ENCODE measurements at places on chromosomes 12 and 14. TPM values are rescaled to one million over a fixed set of nuclear protein-coding genes. Genes with fewer than 3 reads are reported as not detected.

DNA sequence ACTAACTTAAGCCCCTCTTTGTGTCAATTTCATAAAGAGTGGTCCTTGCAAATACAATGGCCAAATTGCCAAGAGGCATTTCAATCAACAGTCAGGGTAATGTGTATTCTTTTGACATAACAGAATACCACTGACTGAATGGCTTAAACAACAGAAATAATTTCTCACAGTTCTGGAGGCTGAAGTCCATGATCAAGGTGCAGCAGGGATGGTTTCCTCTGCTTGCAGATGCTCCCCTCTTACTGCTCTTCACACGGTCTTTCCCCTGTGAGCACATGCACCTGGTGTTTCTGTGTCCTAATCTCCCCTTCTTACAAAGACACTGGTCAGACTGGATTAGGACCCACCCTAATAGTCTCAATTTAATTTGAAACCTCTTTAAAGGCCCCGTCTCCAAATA lies 31.9 kb downstream of the FGFR1OP2 start:
- peaks cover 9% of the 10 kb centered on the region for H3K36me3 ChIP-seq
- H3K4me1 ChIP-seq = no peaks in the 10 kb centered on the region
- no peak overlapping the region for H3K4me3 ChIP-seq
- DNase-seq = no peak
- H3K27me3 ChIP-seq = no peaks in the 10 kb centered on the region
- H3K27ac ChIP-seq = no peak overlapping the region

GRCh38 chr12:53971129-53971528 lies 1.8 kb upstream of the HOXC11 start:
- H3K27me3 ChIP-seq = no peaks in the 10 kb centered on the region
- H3K4me3 ChIP-seq = no peak overlapping the region
- no peaks in the 10 kb centered on the region for H3K36me3 ChIP-seq
- H3K4me1 ChIP-seq = peaks cover 70% of the 10 kb centered on the region
- DNase-seq = no peak
- H3K27ac ChIP-seq = peak overlapping the region; percentile 100

DNA sequence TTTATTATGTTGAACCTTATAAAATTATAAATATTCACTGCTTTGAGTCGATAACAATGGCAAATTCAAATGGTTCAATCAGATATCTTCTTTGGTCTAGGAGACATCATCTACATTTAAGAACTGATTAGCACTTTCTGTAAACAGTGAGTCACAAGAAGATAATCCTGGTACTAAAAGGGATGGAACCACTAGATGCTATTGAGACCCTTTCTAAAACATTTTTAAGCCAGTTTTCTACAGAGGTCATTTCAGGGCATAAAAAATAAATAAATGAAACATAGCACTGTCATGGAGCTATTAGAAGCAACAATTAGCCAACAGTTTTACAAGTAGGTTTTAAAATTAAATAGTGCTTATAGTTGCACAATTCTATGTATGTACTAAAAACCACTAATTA lies 212.2 kb downstream of the DUSP6 start:
- no peaks in the 10 kb centered on the region for H3K4me1 ChIP-seq
- no peak for DNase-seq
- no peak overlapping the region for H3K4me3 ChIP-seq
- no peaks in the 10 kb centered on the region for H3K27me3 ChIP-seq

- H3K36me3 ChIP-seq = no peaks in the 10 kb centered on the region
- H3K4me3 ChIP-seq = no peak overlapping the region
- H3K27ac ChIP-seq = no peak overlapping the region
- no peaks in the 10 kb centered on the region for H3K4me1 ChIP-seq
- DNase-seq = no peak
- H3K27me3 ChIP-seq = peaks cover 2% of the 10 kb centered on the region
Observed at GRCh38 chr14:70018230-70018629, 139.0 kb downstream of the SMOC1 start.

OAS1 gene
- total RNA-seq = 4.5 TPM

DNA sequence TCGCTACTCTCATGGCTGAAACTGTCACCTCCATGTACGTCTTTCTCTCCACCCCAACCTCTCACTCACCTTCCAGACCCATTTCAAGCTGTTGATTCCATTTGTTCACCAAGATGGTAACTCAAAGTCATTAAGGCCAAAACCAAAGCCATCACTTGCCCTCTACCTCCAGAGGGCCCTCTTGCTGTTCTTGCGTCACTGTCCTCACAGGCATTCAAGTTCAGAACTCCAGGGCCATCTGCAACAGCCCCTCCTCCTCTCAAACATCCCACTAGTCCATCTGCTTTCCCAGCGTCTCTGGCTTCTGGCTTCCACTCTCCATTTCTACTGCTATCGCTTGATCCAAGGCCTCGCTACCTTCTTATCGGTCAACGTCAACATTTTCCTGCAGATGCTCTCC lies 74.5 kb downstream of the VWF start:
- H3K27me3 ChIP-seq = no peaks in the 10 kb centered on the region
- DNase-seq = no peak
- no peaks in the 10 kb centered on the region for H3K36me3 ChIP-seq
- no peaks in the 10 kb centered on the region for H3K4me1 ChIP-seq
